ENCODE measurements at places on chromosomes 13 and 19. TPM values are rescaled to one million over a fixed set of nuclear protein-coding genes. Genes with fewer than 3 reads are reported as not detected.

DNA sequence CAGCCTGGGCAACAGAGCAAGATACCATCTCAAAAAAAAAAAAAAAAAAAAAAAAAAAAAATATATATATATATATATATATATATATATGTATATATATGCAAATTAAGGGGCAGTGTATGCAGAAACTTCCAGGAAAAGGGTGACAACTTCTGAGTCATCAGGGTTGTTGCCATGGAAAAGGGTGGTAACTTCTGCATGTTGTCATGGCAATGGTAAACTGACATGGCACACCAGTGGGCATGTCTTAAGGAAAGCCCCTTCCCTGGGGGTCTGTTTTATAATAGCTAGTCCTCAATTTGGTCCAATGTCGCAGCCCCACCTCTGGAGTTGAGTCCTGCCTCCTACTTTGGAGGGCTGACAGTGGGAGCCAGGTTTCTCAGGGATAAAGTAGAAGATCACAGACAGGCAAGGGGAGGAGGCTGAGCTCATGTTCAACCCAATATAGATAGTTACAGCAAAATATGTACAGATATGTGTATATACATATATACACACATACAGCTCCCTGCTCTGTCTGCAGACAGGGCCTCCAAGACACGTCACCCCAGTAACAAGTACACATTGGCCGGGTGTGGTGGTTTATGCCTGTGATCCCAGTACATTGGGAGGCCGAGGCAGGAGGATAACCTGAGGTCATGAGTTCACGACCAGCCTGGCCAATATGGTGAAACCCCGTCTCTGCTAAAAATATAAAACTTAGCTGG lies 7.2 kb upstream of the FCHO1 start:
- DNase-seq = no peak

- DNase-seq = no peak
Observed at GRCh38 chr13:97242755-97243497, 20.8 kb downstream of the MBNL2 start.

DNA sequence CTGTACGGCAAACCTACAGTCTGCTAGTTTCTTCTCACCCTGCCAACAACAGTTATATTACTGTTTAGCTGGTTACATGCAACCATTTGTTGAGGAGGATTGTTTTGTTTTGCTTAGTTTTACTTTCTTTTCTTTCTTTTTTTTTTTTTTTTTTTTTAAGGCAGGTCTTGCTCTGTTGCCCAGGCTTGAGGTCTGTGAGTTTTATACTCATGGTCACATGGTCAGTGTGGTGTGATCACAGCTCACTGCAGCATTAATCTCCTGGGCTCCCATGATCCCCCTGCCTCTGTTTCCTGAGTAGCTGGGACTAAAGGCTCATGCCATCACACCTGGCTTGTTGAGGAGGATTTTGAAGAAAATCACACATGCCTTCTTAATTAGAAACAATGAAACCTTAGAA lies 505.6 kb downstream of the GPC5 start:
- no peak for DNase-seq

GRCh38 chr19:51122112-51122981 lies 2.4 kb upstream of the SIGLEC9 start:
- no peak for DNase-seq

- DNase-seq = no peak
Observed at GRCh38 chr13:108923386-108924047, 294.1 kb downstream of the MYO16 start.

- DNase-seq = no peak
Observed at GRCh38 chr19:12949363-12950283, 4.0 kb downstream of the RAD23A start.

DNA sequence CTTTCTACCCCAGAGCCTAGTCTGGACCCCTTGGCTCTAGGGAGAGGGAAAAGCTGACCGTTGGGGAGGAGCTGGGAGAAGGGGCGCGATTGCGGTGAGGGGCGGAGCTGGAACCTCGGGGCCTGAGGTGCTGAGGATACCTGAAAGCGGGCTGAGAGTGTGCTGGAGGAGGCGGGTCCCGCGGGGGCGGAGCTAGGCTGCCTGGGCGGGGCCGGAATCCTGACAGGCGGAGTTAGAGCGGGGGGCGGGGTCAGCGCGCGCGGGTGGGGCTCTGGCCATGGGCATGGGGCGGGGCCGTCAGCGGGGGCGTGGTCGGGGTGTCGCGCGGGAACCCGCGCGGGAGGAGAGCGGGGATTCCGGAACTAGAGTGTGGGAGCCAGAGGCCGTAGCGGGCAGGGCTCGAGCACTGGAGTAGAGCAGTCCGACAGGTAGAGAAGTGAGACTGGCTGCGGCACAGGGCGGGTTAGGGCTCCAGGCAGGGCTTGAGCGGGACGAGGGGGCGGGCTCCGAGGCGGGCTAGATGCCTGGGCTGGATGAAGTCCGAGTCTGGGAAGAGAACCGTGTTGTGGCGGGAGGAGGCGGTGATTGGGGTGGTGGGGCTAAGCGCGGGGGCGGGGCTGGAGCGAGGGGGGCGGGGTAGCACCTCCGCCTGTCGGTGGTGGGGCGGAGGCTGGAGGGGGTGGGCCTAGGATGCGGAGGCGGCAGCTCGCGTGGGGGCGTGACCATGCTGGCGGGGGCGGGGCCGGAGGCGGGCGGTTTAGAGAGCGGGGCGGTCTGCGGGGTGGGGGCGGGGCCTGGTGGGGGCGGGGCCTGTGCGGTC lies at the start of gene INAFM1:
TSS of gene INAFM1 (plus strand) at position 815 of the 820 bp plus-strand sequence. CDS start 35 bp downstream, outside the sequence.
- DNase-seq = peak; percentile 94

GRCh38 chr13:107458269-107458668 lies 757.1 kb downstream of the LIG4 start:
- no peak for DNase-seq

DNA sequence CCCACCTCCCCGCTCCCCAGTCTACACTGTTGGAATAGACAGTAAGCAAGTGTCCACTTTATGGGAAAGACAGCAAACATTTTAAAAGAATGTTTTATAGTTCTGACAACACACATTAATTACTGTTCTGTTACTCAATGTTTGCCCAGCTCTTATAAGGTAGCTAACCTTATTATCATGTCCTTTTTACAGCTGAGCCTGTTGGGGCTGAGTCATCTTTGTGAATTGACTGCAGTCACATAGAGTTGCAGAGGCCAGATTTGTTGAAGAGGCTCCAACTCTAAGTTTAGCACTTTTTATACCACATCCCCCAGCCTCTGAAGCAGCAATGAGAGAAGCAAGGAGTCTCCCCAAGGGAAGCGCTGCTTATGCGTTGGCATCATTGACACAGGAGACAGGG lies 76.2 kb downstream of the C13orf42 start:
- DNase-seq = no peak

GRCh38 chr13:51538591-51539179 lies 45.6 kb upstream of the WDFY2 start:
- no peak for DNase-seq

DNA sequence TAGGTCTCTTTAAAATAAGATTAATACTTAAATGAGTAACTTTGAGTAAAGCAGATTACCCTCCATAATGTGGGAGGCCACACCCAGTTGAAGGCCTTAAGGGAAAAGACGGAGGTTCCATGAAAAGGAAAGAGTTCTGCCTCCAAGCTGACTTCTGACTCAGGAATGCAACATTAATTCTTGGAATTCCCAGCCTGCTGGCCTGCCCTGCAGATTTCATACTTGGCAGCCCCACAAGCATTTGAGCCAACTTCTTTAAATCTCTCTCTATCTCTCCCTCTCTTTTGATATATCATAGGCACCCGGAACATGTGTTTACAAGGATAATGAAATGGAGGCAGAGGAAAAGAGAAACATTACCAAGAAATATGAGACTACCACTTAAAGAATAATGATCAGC lies 902.3 kb upstream of the MIR17HG start:
- no peak for DNase-seq

DNA sequence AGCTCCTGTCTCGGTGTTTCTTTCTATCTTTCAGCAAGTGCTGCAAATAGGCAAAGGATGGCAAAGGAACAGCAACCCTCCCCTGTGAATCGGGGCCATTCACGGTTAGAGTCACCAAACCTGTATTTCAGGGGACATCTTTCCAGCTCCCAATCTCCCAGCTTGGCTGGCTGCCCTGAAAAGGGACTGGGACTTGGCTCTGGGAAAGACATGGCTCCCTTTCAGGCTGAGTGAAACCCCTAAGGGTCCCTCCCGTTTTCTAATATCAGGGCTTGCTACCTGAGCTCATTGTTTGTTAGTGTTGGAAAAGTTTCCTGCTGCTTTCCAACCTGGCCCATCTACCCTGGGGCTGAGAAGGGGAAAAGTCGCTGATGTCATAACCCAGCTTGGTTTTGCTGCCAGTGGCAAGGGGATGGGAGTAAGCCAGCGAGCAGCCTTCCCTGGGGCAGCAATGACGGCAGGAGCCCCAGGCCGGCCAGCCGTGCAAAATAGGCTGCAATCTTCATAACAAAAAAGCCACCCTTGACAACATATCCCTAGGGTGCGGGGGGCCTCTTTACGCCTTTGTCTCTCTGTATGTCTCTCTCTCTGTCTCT lies 29.9 kb downstream of the SERP2 start:
- DNase-seq = no peak

GRCh38 chr13:41019011-41019487 lies at the start of gene ELF1:
TSS of gene ELF1 (minus strand) at chr13:41019316. CDS start at chr13:40982054, 37,262 bp downstream.
- DNase-seq = peak; percentile 33

DNA sequence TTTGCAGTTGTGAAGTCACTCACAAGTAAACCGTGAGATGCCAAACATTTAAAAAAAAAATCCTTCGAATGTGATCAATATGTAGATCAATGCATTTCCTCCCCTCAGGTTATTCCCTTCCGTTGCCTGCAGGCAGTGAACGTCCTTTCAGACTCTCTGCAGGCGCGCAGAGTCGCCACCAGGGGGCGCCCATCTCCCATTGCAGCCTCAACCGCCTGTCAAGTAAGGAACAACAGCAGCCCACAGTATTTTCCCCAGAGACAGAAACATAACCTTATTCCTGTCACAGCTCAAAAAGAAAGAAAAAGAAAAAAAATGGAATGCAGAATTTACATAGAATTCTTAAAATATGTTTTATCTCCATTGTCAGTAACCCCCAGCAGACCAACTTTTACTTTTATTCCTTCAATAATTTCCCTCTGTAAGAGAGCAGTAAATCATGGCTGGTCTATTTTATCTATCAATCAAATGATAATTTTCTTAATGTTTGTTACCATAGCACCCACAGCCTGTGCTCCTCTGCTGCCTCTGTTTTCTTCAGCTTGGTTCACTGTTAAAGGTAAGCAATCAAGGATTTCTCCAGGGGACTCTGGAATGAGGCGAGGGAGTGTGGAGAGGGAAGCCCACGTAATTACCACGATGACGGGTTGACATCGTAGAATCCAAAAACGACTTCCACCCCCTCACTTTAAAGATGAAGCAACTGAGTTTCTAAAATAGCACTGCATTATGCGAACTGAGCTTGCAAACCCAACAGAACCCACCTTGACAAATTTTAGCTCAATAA lies 637.6 kb upstream of the ARGLU1 start:
- DNase-seq = peak; percentile 40

DNA sequence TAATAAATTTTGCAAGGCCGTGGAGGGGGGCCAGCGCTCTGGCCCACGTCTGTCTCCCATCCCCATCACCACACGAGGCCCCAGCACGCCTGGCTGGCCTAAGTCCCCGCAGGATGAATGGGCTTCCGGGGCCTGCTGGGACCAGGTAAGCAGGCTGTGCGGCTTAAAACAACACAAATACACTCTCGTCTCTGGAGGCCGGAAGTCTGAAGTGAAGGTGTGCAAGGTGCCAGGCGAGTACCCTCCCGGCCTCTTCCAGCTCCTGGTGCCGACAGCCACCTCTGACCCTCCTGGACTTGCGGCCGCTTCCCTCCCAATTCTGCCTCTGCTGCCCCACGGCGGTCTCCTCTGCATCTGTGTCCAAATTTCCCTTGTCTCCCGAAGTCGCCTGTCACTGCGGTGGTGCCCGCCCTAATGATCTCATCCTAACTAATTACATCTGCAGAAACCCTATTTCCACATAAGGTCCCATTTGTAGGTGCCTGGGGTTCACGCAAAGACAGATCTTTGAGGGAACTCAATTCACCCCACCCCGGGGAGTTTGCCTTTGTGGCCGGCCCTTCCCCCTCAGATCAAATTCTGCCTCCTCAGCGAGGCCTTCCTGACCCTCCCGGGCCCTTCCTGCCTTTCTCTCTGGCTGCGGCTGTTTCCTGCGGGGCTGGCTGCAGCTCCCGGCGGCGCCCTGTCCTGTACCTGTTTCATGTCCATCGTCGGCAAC lies 8.1 kb upstream of the PTBP1 start:
- no peak for DNase-seq

GRCh38 chr13:97459215-97459777 lies 25.3 kb downstream of the RAP2A start:
- DNase-seq = no peak

- no peak for DNase-seq
Observed at GRCh38 chr19:34075661-34076091, 96.6 kb upstream of the LSM14A start.

DNA sequence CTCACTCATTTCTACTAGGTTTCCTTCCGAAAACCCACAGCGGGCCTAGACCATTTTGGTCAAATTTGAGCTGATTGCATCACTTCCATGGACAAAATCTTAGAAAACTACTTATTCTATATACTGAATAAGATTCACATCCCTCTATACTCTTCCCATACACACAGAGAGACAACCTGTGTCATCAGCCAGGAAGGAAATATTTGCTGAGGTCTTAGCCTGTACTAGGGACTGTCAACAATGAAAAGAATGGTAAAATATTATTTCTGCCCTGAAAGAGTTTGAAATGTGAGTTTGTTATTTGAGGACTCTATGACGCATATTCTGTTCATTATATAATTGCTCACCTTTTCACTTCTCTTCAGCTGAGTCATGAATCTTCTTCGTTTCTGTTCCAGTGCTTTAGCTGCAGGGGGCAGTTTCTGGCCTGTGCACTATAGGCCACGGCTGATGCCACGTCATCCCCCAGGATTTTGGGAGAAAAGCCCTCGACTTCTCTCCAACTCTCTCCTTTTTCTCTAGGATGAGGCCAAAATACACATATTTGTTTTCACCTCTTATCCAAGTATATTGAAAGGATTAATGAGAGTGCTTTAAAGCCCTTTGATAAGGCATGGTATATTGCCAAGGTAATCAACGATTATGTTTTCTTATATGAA lies 47.7 kb downstream of the GSX1 start:
- DNase-seq = no peak

- no peak for DNase-seq
Observed at GRCh38 chr19:32350987-32351348, 5.6 kb downstream of the ZNF507 start.

Gene LILRB1
- 1.6 TPM for polyA plus RNA-seq

Gene CAMSAP3
- polyA plus RNA-seq = 15.5 TPM

Gene CYP4F8
- not detected for polyA plus RNA-seq

Gene APLP1
- polyA plus RNA-seq = 25.8 TPM

Gene TMPRSS9
- 0.13 TPM for polyA plus RNA-seq

Gene PSG7
- not detected for polyA plus RNA-seq

Gene GFY
- not detected for polyA plus RNA-seq

Gene LRRC63
- 0.17 TPM for polyA plus RNA-seq

Gene MAST1
- 1.6 TPM for polyA plus RNA-seq

Gene RASGRP4
- polyA plus RNA-seq = 0.79 TPM

Gene JUNB
- 43.3 TPM for polyA plus RNA-seq

Gene UBAC2
- 110 TPM for polyA plus RNA-seq

Gene VSTM2B
- 0.65 TPM for polyA plus RNA-seq

Gene ATF5
- 23.6 TPM for polyA plus RNA-seq
